ENCODE measurements at places on chromosomes 16 and 17.

- H3K27ac ChIP-seq: no peak overlapping the region
- H3K27me3 ChIP-seq: no peaks in the 10 kb centered on the region
- DNase-seq: no peak
- no peaks in the 10 kb centered on the region for H3K4me1 ChIP-seq
These were observed 1393.3 kb downstream of the CDH8 start for GRCh38 chr16:60642956-60643355.

DNA sequence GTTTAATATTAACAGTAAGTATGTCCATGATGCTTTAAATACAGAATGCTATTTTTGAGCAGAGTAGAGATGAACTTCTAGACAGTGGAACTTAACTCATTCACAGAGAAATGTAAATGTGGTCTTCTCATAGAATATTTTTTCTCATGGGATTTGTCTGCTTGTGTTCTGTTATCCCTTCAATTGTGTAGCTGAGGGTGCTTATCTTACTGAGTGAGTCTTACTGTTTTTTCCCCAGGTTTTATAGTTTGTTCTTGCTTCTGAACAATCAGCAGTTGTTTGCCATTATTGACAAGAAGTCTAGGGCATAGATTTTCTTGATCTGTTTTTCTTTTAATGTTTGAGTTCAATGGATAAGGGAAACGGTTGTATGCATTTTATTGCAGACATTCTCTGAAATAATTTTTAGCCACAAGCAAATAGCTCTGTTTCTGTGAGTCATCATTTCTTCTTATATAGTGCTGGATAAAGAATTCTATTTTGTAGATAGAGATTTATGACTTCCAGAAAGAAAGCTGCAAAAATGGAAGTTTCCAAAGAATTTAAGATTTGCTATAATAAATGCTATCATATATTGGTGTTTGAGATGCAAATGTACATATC is 60.5 kb downstream of the NF1 start:
- no peak overlapping the region for H3K27ac ChIP-seq
- no peaks in the 10 kb centered on the region for H3K27me3 ChIP-seq
- no peak overlapping the region for H3K4me3 ChIP-seq
- peaks cover 5% of the 10 kb centered on the region for H3K36me3 ChIP-seq
- peaks cover 13% of the 10 kb centered on the region for H3K4me1 ChIP-seq
- no peak for DNase-seq

DNA sequence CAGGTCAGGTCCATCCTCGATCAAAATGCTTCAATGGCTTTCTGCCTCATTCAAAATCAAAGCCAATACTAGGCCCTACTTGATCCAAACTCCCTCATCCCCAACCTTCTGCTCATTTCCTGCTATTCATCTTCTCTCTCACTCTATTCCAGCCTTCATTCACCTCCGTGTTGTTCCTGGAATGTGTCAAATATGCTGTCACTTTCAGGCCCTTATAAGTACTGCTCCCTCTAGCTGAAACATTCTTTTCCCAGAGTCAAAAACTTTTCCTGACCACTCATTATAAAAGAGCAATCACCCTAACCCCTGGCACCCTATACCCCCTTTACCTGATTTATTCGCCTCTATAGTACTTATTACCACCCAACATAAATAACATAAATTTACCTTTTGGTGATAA is 303.7 kb upstream of the PMFBP1 start:
- no peak overlapping the region for H3K27ac ChIP-seq
- DNase-seq: no peak
- no peak overlapping the region for H3K4me3 ChIP-seq
- H3K27me3 ChIP-seq: no peaks in the 10 kb centered on the region

GRCh38 chr17:56652628-56653027 is 59.1 kb downstream of the NOG start:
- H3K27ac ChIP-seq: no peak overlapping the region
- H3K4me3 ChIP-seq: no peak overlapping the region
- H3K4me1 ChIP-seq: peaks cover 2% of the 10 kb centered on the region
- peaks cover 21% of the 10 kb centered on the region for H3K27me3 ChIP-seq
- no peaks in the 10 kb centered on the region for H3K36me3 ChIP-seq

GRCh38 chr17:58184308-58184985 is 8.1 kb upstream of the EPX start:
- no peak for DNase-seq
- peaks cover 2% of the 10 kb centered on the region for H3K27me3 ChIP-seq

DNA sequence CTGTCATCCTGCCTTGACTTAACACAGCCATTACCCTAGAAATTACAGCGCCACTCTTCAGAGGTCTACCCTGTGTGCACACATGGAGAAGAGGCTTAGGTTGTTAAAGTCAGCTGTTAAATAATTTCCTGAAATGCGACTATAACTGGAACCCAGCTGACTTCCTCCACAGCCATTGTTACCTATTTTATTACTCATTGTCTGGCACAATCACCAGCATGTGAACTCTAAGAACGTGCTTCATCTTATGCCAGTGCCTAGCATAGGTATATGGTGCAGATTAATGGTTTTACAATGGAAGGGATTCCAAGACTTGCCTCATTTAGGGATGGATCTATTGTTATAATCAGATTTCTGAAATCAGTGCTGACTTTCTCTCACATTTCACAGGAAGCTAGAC is 11.9 kb downstream of the RDM1 start:
- H3K27ac ChIP-seq: no peak overlapping the region
- DNase-seq: no peak
- peaks cover 53% of the 10 kb centered on the region for H3K4me1 ChIP-seq
- no peaks in the 10 kb centered on the region for H3K27me3 ChIP-seq
- peaks cover 68% of the 10 kb centered on the region for H3K36me3 ChIP-seq

- H3K27me3 ChIP-seq: peaks cover 22% of the 10 kb centered on the region
- no peak for DNase-seq
- no peaks in the 10 kb centered on the region for H3K36me3 ChIP-seq
- H3K4me1 ChIP-seq: peaks cover 31% of the 10 kb centered on the region
- no peak overlapping the region for H3K27ac ChIP-seq
These were observed 1.5 kb downstream of the GRB7 start for GRCh38 chr17:39738983-39739884.

GRCh38 chr17:58311429-58311894 is 17.1 kb downstream of the TSPOAP1 start:
- H3K27me3 ChIP-seq: no peaks in the 10 kb centered on the region
- peaks cover 15% of the 10 kb centered on the region for H3K36me3 ChIP-seq
- no peaks in the 10 kb centered on the region for H3K4me1 ChIP-seq
- H3K4me3 ChIP-seq: no peak overlapping the region
- peak; percentile 17 for DNase-seq

GRCh38 chr17:17408236-17408794 is 68.5 kb upstream of the MED9 start:
- peaks cover 71% of the 10 kb centered on the region for H3K4me1 ChIP-seq
- H3K36me3 ChIP-seq: no peaks in the 10 kb centered on the region
- peaks cover 12% of the 10 kb centered on the region for H3K27me3 ChIP-seq
- peak overlapping the region; percentile 62 for H3K27ac ChIP-seq
- no peak for DNase-seq

DNA sequence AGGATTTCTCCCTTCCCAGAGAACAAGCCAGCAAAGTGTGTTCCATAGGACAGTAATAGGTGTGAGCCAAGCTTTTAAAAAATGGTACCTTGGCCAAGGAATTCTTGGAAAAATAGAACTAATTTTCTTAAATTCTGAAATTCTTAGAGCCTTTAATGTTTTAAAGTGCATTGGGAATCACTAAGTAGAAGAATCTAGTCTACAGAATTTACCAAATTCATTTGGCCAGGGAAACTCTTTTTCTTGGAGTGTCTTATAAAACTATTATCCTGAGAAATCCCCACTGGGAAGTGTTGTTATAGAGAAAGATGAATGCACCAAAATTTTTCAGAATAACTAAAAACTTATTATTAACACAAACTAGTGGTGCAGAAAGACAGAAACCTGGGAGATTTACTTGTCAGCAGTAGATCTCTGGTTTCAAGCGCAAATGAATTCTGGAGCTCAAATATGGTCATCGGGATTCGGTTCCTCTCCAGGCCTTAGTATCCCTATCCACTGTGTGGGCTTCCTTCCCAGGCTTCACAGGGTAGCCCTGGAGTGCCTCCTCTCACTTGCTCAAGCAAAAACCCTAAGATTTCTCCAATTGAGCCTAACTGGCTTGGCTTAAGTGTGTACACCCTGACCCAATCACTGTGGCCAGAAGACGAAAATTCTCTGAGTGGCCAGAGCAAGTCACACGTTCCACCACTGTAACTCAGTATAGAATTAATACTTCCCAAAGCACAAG is 217.8 kb downstream of the CHD9NB start:
- H3K4me1 ChIP-seq: no peaks in the 10 kb centered on the region
- H3K27me3 ChIP-seq: no peaks in the 10 kb centered on the region
- H3K36me3 ChIP-seq: no peaks in the 10 kb centered on the region
- no peak overlapping the region for H3K27ac ChIP-seq
- DNase-seq: no peak

DNA sequence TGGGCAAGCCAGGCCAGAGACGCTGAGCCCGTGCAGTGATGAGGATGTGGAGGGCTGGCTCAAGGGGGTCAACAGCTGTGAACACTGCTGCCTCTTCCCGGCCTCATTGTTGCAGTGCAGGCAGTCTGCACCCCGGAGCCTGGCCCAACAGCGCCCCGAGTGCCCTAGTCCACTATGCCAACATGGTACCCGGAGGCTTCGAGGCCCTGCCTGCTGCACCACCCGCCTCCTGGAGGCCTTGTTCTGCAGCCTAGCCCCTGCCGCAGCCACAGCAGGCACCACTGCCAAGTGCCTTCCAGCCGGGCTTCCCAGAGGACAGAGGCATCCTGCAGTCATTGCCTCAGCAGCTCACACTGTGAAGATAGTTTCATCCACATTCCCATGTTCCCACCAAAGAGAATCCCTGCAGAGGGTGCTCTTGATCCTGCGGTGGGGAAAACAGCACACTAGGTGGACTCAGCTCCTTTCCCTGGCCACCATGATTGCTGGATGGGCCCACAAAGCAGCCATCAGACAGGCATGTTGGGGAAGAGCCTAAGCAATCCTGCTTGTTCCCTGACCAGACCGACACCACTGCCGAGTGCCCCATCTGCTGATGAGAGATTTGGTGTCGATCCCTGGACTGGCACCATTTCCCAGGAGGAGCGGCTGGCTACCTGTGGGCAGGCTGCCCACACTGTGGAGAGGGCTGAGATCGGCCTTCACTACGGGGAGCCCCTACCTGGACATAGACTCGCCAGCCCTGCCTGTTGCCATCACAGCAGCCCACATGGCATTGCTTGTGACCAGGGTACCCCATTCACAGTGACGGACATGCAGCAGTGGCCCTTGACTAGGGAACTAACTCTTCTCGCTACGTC is 44.9 kb downstream of the USP22 start:
- H3K36me3 ChIP-seq: peaks cover 33% of the 10 kb centered on the region
- no peaks in the 10 kb centered on the region for H3K27me3 ChIP-seq
- H3K27ac ChIP-seq: peak overlapping the region; percentile 31
- no peak for DNase-seq
- H3K4me1 ChIP-seq: peaks cover 43% of the 10 kb centered on the region
- H3K4me3 ChIP-seq: no peak overlapping the region
